A673 (cell line): ENCODE measurements at places on chromosomes 16 and 17.

DNA sequence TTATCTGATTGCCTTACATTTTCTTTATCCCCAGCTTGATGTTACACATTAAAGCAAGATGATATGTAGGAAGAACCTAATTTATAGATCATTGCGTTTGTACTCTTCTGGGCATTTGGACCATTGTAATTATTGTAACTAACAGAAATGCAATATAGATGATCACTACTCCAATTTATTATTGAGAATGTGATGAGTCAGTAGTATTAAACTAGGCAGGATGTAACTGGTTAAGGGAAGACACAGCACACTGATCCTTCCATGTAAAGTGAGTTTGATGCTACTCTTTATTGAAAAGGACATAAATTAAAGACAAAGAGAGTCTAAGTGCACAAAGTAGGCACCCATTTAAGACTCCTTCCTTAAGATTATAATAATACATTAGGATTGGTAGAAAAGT, 223.8 kb downstream of the KIF2B start:
- no peak for DNase-seq

GRCh38 chr16:24499193-24499814, 40.1 kb upstream of the RBBP6 start:
- peak; percentile 95 for DNase-seq

DNA sequence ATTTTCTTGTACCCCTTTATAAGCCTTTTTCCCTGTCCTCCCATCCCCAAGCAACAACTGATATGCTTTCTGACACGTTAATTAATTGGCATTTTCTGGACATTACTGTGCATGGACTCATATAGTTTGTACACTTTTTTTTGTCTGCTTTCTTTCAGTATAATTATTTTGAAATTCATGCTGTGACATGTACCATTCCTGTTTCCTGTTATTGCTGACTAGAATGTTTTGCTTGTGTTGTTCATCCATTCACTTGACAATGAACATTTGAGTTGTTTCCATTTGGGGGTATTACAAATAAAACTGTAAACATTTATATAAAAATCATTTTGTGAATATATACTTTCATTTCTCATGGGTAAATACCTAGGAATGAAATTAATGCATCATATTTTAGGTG, 50.6 kb downstream of the RBBP6 start:
- no peak for DNase-seq

- no peak for DNase-seq
Measured at GRCh38 chr17:73738751-73739575, 94.7 kb upstream of the SDK2 start.

DNA sequence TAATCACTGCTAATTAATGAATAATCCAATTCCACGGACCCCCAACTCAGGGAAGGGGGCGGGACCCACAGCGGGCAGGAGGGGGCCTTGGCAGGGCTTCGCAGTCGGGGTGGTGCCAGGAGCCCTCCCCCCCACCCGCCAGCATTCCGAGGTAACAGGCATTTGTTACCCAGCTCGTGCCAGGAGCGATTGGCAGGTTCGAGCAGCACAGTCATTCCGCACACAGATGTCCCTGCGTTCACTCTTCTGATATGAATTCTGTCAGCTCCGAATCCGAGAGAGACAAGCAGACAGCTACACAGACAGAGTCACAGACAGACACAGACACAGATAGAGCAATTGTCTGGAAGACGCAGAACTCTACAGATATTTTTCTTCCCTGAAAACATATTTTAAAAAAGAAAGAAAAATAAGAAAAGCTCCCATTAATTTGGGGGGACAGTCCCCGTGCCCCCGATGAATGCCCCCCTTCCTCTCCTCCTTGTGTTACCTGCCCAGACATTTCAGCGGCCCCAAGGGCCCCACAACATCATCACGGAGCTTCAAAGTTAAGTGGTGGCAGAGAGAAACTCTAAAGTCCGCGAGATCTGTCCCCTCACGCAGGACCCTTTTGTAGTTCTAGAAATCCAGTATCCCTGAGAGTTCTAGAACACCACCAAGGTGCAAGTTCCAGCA, 10.2 kb downstream of the NEUROD2 start:
- no peak for DNase-seq

DNA sequence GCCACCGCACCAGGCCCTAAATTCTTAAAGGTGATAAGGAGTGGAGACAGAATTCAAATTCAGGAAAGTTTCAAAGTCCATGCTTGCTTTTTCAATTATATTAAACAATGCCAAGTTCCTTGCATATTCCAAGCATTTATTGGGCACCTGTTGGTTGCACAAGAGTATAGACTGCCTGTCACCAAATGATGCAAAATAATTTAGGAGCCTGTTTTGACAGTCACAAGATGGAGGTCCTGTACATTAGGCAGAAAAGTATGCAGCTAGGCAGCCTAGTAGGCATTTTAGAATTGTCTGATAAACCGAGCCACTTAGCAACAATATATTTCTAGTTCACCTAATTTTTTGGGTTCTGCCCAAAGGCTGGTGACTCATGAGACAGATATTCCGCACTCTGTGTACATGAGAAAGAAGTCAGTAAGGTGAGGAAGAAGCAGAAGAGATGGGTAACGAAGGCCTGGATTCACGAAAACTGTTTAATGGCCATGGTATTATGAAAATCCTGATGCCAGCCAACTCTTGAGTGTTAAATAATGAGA, 7.3 kb downstream of the ACACA start:
- no peak for DNase-seq

GRCh38 chr16:88561485-88562359, 8.5 kb upstream of the ZC3H18 start:
- DNase-seq: peak; percentile 69

DNA sequence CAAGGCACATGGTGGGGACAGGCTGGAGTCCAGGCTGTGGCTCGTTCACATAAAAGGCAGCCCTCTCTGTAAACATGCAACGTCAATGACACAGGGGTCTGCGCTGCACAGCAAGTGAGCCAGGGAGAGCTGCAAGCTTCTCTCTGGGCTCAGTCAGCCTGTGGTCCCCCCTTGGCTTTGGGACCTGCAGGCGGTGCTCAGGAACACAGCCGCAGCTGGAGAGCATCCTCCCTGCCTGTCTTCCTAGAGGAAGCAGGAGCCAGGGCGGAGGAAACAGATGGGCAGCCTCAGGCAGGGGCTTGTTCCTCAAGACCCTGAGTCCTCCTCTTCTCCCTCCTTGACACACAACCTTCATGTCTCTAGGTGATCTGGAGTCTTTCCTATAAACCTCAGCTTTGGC, 228.0 kb downstream of the C16orf78 start:
- DNase-seq: no peak

DNA sequence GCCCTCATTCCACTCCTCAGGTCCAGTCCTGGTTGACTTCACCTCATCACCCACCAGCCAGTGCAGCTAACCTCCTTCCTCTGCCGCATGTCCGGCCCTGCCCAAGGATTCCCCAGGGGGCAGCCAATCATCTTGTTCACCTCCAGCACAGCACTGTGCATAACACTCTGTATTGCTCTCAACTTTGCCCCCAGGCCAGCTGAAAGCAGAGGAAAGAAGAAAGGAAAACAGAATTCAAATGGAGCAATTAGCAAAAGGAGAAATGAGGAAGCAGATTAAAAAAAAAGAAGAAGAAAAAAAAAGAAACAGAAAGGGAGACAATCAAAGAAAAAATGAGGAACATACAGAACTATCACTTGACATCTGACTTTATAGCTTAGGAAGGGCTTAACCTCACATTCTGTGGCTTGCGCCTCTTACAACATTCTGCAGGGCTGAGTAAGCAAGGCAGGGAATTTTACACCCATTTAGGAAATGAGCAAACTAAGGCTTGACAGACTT, 26.1 kb downstream of the GAS7 start:
- no peak for DNase-seq

- no peak for DNase-seq
Measured at GRCh38 chr16:24308200-24308599, 52.1 kb downstream of the CACNG3 start.

- no peak for DNase-seq
Measured at GRCh38 chr17:74742978-74743545, 5.4 kb upstream of the NHERF1 start.

GRCh38 chr17:42005166-42005565, 12.1 kb downstream of the DNAJC7 start:
- DNase-seq: no peak

DNA sequence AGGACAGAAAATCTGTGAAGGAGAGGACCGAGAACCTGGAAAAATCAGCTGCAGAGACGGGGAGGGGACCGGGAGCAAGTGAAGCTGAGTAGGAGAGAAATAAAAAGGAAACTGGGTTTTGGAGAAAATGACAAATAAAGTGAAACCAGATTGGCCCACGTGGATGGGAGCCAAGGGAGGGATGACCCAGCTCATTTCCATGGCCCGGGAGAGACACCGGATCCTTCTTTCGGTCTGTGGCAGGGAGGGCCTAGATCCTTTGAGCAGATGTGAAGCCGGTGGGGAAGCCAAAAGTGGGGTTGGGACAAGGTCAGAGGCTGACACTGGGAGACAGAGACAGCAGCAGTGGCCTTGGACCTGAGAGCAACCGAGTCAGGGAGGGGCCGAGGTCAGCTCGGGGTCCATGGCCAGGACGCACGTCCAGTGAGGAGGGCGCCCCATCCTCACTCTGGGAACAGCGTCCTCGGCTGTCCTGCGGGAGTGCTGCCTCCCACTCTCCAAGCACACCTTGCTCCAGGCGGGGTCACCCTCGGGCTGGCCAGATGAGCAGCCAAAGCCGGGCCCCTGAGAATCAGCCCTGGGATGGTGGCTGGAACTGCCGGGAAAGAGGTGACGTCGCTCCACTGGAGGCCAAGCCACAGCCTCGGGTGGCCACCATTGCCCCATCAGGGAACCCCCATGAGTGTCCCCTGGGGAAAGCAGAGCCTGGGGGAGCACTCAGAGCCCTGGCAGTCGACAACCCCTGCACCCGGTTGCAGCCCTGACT, 50.8 kb upstream of the CDR2 start:
- DNase-seq: no peak

GRCh38 chr16:3838600-3839401, 41.7 kb downstream of the CREBBP start:
- DNase-seq: no peak

DNA sequence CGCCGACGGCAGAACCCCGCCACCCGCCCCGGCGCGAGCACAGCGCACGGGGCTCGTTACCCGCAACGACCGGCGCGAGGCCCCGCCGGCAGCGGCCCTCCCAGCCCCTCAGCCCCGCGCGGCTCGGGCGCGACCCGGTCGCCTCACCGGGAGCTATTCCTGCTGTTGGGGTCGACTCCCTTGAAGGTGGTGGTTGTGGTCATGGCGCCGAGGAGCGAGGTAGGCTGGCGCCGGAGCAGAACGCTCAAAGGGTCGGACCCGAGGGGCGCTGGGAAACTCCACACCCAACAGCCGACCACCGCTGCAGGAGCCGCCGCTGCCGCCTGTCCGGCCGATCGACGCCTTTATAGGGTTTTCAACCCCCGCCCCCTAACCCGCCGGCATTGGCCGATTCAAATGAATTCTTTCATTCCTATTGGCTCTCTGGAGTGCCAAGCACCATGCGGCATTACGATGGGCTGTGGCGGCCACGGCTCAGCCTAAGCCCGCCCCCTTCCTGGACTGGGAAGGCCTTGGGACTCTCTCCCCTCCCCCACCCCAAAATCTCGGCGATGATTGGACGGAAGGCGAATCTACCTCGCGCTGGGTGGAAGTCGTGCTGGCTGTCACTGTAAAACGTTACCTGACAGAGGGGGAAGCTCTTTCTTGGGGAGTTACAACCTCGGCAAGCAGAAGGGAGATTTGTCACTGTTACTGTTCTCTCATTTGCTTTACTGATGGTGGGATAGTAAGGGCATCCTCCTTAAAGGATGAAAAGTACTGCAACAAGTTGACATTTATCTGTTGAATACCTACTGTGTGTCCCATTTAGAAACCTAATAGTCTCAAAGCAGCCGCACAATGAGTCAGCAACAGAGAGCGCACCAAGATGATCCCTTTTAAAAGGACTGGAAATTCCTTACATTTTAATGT, at the start of gene JPT1:
JPT1 (minus strand) TSS at position 318 of the 912 bp plus-strand sequence; CDS start at position 203, 115 bp downstream.
- peak; percentile 100 for DNase-seq

DNA sequence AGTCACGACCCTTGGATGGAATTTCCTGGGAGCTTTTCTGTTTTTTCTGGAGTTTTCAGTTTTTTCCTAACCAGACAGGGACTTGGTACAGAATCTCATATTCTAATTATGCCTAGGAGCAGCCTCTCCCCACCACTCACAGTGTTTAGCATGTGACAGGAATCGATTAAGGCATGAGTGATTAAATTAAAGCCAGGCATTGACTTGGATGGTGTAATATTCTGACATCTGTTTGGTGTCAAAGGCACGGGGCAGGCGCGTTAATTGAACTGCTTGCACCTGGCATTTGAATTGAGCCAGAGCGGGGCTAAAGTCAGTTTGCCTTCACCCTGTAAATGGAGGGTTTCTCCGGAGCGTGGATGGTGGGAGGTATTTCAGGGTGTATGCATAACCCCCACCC, 11.9 kb downstream of the MAPT start:
- no peak for DNase-seq

DNA sequence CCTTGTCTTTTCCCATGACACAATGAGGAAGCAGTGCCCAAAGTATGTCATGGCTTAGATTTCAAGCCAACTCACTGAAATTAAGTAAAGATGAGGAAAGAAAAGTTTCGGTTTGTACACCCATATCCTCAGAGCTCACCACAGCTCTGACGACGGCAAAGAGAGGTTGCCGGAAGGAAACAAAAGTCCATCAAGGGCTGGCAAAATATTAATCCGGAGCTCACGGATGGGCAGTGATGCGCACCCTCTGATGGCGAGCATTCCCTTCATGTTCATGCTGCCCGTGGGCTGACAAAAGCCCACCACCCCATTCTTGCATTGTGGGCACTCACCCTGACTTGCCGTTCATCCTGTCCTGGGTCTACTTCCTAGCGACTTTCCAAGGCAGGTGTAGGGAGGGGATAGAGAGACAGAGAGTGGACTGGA, 103.1 kb downstream of the SOX9 start:
- DNase-seq: no peak

DNA sequence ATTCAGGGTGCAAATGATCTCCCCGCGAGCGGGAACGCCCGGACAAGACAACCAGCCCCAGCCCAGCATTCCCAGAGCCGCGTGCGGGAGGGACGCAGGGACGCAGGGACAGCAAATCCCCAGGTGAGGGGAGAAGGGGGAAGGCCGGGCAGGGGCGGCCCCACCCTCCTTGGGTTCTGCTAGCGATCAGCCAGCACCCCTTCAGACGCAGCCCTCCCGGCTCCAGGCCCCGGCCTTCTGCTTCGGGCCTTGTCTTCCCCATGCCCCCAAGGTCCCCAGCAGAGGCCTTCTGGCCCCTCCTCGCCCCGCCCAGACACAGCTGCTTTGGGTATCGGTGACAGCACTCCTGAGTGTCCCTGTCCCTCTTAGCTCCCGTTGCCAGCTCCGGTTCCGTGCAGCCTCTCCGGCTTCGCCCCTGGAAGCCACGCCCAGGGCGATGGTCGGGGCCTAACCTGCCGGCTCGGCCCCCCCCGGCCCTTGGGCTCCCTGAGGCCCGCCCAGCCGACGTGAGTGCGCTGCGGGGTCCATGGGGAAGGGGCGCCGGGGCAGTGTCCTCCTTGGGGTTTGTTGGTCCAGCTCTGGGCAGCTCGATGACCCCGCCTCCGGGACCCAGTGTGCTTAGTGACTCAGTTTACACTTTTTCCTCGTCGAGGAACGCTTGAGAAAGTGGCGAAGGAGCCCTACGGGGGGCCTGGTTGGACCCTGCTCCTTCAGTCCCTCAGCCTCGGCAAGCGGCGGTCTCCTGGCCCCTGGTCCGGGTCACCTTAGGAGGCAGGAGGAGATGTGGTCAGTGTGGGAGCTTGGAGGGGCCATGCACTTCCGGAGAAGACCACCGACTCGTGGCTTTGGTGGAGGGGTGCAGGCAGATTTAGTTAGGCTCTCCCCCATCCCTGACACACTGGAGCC, 50.5 kb upstream of the AMZ2 start:
- peak; percentile 17 for DNase-seq
